ENCODE measurements at places on chromosomes 7 and 10.

GRCh38 chr10:129593953-129594352 is 126.9 kb downstream of the MGMT start:
- DNase-seq: no peak

GRCh38 chr10:95236068-95236903 is 42.2 kb downstream of the ACSM6 start:
- peak; percentile 34 for DNase-seq

DNA sequence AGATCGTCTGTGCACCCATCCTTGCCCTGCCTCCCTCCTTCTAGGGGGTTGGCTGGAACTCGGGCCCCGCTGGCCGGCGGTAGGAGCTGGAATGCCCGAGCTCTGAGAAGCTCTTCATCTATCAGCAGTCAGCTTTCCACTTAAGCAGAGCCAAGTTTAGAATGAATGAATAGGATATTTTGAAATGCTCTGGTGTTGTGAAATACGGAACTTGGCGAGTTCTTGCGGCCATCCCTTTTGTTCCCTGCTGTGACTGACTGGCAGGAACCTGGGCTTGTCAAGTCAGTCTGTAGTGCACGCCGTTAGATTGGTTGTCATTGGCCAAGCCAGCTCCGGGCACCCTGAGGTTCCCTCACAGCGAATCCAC is 33.3 kb downstream of the FOXK1 start:
- DNase-seq: no peak

DNA sequence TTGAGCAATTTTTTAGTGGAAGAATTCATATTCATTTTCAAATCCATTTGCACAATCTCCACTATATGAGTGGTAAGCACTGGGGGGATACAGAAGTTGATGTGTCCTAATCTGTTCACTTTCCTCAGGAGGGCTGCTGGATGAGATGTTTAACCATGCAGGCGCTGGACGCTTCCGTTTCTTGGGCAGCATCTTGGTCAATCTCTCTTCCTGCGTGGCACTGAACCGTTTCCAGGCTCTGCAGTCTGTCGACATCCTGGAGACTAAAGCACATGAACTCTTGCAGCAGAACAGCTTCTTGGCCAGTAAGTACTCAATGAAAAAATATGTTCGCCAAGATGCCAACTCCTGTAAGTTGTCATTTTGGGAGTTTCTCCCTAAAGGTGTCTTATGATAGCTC is 179.3 kb downstream of the ABCA13 start:
- DNase-seq: no peak

- DNase-seq: no peak
Observed at GRCh38 chr7:154489897-154490296, 437.7 kb downstream of the DPP6 start.
